ENCODE measurements at places on chromosomes 1 and 21.

- DNase-seq: no peak
These were observed 175.6 kb upstream of the HP1BP3 start for GRCh38 chr1:20962576-20963258.

DNA sequence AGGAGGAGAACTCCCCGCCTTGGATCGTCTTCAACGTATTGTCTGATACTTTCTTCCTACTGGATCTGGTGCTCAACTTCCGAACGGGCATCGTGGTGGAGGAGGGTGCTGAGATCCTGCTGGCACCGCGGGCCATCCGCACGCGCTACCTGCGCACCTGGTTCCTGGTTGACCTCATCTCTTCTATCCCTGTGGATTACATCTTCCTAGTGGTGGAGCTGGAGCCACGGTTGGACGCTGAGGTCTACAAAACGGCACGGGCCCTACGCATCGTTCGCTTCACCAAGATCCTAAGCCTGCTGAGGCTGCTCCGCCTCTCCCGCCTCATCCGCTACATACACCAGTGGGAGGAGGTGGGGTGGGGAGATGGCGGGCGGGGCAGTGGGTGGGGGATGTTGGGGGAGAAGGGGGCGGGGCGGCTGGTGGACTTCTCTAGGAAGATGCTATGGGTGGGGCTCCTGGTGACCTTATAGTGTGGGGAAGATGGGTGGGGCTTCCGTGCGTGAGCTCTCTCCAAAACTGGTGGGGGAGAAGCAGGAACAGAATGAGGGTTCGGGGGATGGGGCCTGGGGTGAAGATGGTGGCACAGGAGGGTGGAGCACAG is 5.3 kb downstream of the HCN3 start:
- DNase-seq: no peak

GRCh38 chr1:196309386-196309785 is 298.9 kb downstream of the KCNT2 start:
- DNase-seq: no peak

GRCh38 chr1:109719337-109719837 is 7.3 kb downstream of the GSTM5 start:
- no peak for DNase-seq

DNA sequence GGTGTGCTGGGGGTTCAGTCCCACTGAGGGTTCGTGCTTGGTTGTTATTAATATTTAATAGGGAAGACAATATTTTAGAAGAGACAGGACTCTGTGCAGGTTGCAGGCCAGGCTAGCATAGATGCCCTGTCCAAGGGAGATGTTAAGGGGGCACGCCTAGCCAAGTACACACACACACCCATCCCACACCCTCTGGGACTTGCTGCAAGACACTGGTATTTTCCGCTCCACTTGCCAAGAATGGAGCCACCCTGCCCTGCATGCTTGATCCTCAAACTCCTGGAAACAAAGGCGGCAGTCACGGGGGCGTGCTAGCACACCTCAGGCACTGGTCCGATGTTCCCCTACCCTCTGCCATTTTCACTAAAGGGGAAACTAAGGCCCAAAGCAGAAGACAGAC is 99.1 kb downstream of the MRPL37 start:
- no peak for DNase-seq

DNA sequence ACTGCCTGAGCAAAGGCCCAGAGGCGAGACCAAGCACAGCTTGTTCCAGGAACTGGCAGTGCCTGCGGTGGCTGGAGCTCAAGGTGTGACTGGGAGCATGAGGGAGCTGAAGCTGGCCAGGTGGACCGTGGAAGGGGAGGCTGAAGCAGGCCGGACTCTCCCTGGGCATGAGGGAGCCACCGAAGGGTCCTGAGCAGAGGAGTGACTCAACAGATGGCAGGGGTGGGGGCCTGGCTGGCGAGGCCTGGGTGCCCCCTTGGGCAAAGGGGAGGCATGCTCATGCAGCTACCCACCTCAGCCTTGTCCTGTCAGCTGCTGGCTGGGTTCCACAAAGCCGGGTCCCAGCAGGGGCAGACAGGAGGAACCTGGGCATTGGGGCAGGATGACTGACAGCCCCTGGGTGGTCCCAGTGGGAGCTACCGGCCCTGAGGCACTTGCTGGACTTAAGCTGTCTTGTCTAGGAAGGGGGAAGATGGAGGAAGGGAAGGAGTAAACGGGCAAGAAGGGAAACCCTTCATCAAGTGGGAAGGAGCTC is 118.9 kb downstream of the LACTBL1 start:
- DNase-seq: no peak

DNA sequence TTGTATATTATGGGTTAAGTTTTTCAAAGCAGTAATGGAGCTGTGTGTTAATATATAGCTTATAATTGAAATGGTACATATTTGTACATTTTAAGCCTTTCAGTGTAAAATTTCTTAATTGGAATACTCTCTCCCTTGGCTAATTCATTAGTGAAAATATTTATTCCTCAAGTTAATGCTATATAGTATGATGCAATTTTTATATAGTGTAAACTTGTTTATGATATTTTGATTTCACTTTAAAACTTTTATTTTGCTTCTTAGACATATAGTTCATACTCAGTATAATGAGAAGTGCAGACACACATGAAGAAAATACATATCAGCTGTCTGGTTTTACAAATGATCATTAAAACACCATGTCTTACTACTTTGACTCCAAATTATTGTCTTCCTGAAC is 140.6 kb downstream of the SDCCAG8 start:
- no peak for DNase-seq

- DNase-seq: no peak
These were observed 134.8 kb upstream of the TNFSF4 start for GRCh38 chr1:173341971-173342370.

- no peak for DNase-seq
These were observed 533.7 kb upstream of the DAB1 start for GRCh38 chr1:57957576-57957975.

GRCh38 chr1:12327566-12327965 is 97.7 kb downstream of the VPS13D start:
- DNase-seq: no peak

DNA sequence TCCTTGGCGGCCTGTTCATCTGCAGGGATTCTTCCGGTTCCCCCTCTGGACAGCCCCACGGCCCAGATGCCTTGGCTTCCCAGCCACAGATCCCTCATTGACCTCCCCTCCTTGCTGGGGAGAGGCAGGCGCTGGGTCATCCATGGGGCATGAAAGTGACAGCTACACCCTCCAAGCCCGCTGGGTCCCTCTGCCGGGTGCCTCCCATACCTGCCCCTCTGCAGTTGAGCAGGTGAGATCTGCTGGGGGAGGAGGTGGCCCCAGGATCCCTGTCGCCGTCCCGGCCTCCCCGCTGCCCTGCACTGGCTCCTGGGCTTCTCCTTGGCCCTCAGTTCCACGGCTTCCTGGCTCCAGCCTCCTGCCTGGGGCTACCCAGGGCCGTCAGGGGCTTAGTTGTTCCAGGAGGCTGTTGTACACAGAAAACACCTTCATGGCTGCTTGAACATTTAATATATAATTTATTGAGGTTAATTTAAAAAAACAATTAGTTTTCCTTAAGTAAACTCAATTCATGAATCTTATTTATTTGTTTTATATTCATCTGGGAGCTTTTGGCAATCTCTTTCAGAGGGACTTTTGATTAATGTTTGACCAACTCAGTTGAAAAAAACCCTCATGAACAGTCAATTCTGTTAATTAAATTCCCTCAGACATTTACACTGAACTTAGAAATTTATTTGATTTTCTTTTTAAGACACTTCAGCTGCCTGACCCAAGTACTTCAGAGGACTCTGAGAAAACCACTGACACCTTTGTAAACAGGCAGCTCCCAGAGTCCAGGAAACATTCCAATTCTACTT is 67.6 kb upstream of the ABCG1 start:
- no peak for DNase-seq

- no peak for DNase-seq
These were observed 5.1 kb downstream of the LDLRAD1 start for GRCh38 chr1:54012863-54013262.

GRCh38 chr1:200179781-200180160 is 152.3 kb downstream of the NR5A2 start:
- no peak for DNase-seq

DNA sequence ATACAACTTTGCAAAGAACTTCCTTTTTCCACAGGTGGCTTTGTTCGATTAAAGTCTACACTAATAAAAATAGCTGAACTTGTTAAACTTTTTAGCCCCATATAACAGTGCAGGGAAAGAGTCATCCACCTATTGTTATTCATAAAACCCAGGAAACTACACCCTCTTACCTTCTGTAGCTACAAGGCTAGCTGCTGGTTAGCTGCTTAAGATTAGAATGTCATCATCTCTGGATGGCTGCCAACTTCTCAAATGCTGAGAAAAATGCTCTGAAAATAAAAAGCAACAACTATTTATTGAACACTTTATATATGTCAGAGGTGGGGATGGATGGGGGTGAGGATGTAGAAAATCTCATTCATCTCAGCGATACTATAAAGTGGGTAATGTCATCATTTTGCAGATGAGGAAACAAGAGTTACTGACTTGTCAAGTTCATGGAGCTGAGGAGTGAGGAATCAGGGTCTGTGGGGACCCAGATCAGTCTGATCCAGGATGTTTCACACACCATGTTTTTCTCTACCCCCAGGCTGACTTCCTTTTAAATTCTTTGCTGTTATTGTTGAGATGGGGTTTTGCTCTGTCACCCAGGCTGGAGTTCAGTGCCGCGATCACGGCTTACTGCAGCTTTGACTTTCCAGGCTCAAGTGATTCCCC is 17.1 kb downstream of the ATP5PF start:
- DNase-seq: no peak

DNA sequence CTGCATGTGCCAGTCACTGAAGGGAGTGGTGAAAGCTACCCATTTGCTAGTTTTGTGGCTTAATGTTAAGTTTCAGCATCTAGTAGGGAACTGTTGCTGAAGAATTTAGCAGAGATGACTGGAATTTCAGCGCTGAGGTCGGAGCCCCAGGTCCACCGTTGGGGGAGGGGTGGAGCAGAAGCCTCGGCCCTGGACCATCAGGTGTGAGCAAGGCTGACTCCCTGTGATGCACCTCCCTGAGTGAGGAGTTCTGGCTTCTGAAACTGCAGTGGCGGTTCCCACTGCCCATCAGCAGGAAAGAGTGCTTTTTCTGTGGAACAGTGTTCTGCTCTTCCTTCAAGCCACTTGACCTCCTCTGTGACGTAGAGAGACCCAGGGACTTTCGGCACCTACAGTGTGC is 1.3 kb downstream of the NOS1AP start:
- DNase-seq: no peak

GRCh38 chr1:116628448-116628847 is 39.1 kb downstream of the IGSF3 start:
- DNase-seq: no peak

GRCh38 chr1:234716908-234717375 is 107.0 kb upstream of the IRF2BP2 start:
- DNase-seq: no peak

GRCh38 chr1:190619724-190620123 is 142.1 kb upstream of the BRINP3 start:
- no peak for DNase-seq

- no peak for DNase-seq
These were observed 392.3 kb downstream of the CAMTA1 start for GRCh38 chr1:7177438-7178146.

DNA sequence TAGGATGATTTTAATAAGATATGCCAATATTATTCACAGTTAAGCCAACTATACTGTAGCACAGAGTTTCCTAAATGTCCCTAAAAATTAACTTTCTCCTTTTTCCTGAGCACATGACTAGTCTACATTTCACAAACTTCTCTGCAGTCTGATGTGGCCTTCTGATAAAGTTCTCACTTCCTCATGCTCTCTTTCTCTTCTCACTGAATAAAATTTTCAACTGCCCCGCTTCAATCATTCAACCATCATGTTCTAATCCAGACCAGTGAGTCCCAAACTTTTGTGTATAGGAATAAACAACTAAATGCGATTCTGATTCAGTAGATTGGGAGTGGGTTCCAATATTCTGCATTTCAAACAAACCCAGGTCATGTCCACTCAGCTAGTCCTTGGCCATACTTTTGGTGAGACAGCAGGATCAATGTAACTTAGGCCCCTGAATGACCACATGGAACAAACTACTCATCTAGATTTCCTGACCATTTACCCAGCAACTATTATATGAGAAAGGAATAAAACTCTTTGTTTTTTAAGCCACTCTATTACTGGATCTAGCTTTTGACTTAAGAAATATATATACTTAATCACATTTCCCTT is 20.1 kb downstream of the TUT4 start:
- no peak for DNase-seq

- DNase-seq: no peak
These were observed 116.9 kb upstream of the NGF start for GRCh38 chr1:115454837-115455511.

DNA sequence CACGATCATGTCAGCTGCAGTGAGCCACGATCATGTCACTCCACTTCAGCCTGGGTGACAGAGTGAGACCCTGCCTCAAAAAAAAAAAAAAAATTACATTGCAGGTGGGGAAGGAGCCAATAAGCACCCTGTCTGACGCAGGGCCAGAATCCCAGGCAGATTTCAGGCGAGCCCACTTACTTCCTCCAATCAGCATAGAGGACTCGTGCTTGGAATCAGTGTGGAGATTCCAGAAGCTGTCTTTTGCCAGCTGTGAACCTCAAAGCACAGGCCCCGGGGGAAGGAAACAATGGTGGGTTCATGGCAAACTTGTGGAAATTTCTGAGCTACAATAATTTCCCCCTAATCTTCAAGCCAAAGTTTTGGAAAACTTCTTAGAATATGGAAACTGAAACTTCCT is 178.2 kb upstream of the ZNF644 start:
- DNase-seq: no peak

- DNase-seq: no peak
These were observed 14.0 kb downstream of the AGRN start for GRCh38 chr1:1033731-1034438.

GRCh38 chr1:65412984-65413375 is 7.5 kb upstream of the LEPR start:
- DNase-seq: no peak

- no peak for DNase-seq
These were observed 23.3 kb downstream of the NGF start for GRCh38 chr1:115314765-115315164.

DNA sequence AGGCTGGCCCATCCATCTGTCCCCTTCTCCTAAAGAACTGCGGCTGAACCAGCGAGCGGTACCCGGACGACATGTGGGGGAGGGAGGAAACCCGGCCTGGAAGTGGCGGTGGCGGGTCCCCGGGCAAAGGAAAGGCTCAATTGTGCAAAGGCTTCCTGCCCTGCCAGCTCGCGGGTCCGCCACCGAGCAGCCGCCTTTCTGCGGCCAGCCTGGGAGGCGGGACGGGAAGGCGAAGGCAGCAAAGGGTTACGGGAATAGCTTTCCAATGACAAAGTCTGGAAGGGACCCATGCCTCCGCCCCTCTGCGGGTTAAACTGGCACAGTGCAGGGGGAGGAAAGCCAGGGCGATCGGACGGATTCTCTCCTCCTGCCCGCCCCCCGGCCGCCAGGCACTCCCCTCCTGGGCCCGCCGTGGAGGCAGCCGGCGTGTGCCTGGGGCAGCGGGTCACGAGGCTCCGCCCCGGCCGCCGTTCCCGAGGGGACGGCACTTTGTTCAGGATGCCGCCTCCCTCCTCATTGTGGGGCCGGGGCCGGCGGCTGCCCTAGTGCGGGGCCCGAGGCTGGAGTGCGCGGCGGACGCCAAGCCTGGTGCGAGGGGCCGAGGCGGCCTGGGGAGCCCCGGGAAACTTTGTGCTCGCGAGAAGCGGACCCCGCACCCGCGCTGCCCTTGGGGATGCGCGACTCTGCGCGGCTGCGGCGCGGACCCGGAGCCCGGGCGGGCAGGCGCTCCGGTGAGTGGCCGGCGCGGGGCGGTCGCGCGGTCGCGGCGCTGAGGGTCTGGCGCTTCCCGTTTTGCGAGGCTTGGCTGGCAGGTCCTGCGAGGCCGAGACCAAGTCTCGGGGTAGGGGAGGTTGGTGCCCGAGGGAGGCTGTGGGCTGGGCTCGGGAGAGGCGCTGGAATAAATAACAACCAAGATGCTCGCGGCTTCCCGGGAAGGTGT is at the start of gene NAV1:
Gene NAV1 (plus strand): TSS at position 516 of the 940 bp plus-strand sequence. CDS start 83,758 bp downstream, outside the sequence.
- no peak for DNase-seq
